IPS-NIHi11 (cell line): ENCODE measurements at places on chromosomes 12 and 14.

DNA sequence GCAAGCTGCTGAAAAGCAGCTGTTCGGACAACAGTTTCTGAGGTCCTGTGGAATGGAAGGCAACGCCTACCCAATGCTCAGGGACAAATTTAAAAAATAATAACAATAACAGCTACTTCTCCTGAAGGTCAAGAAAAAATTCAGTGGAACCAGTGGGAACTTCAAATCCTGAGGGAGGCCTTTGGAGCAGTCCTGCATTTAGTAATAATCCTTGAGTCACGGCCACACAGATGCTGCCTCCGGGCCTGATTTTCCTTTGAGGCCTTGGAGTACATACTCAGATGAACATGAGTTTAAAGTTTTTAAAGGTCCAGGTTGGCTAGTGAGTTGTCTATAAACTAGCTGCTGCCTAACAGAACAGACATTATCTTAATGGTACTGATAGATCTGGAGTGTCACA, 268.0 kb downstream of the MSRB3 start:
- no peak for DNase-seq

- no peak for DNase-seq
These were observed 90.3 kb downstream of the IGF1 start for GRCh38 chr12:102390068-102390467.

DNA sequence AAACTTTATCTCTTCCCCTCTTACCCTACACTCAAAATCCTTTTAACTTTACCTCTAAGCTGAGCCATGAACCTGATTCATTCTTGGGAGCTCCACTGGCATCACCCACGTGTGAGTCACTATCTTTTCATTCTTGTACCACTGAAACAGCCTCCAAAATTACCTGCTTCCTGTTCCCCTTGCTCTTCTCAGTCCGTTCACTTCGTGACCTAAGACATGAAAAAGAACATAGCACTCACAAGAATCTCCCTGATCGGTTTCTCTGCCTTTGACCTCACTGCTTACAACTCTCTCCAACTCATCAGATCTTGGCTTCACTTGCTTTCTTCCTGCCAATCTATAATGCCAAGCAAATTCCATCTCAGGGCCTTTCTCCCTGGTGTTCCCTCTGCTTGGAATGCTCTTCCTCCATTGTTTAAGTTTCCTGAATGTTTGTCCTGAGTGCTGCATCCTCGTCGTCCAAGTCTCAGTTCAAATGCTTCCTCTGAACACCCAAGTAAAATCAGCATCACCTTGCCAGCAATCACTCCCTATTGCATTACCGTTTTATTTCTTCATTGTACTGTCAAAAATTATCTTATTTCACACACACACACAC, 9.2 kb downstream of the GLIPR1 start:
- no peak for DNase-seq

DNA sequence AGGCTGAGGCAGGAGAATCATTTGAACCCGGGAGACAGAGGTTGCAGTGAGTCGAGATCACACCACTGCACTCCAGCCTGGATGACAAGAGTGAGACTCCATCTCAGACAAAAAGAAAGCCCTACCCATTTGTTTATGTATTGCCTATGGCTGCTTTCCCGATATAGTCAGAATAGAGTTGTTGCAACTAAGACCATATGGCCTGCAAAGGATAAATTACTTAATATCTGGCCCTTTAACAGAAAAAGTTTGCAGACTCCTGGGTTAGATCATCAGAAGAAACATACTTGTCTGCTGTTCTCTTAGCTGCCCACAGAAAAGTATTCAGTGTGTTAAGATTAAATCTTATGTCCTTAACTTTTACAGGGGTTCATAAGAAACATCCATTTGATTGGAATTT, 122.4 kb upstream of the VASH1 start:
- DNase-seq: no peak

DNA sequence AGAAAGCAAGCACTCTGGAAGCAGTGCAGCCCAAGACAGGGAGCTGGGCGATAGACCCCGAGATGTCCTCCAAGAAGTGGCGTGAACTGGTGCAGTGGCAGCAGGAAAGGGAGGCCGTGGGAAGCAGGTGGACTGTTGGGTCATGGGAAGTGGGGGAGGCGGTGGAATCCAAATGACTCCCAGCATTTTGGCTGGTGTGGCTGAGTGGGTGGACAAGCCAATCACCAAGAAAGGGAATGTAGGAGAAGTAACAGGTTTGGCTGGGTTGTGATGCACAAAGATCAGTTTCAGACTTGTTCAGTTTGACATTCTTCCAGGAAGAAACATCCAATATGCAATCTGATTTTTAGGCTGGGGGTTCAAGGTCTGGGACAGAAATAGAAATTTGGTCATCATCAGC, 46.0 kb upstream of the KTN1 start:
- DNase-seq: no peak
